ENCODE measurements at places on chromosomes 1 and 21.

DNA sequence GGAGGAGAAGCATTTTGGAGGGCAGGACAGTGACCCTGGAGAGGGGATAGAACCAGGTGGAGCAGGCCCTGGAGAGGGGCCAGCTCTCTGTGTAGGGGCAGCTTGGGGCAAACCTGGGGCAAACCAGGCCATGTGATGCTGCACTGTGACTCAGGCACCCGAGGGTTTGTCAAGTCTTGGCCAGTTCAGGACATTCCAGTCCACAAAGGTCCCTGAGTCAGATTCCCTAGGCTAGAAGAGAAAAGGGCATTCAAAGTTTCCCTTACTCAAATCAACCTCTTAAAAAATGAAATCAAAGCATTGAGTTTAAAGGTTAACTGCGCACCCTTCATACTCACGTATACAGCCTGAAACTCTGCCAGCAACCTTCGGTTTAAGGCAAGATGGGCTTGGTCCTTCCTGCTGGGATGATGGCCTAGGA, 25.2 kb upstream of the PLA2G2C start:
- DNase-seq, result no peak

- no peak for DNase-seq
These were observed 41.7 kb upstream of the DISC1 start for GRCh38 chr1:231584921-231585320.

DNA sequence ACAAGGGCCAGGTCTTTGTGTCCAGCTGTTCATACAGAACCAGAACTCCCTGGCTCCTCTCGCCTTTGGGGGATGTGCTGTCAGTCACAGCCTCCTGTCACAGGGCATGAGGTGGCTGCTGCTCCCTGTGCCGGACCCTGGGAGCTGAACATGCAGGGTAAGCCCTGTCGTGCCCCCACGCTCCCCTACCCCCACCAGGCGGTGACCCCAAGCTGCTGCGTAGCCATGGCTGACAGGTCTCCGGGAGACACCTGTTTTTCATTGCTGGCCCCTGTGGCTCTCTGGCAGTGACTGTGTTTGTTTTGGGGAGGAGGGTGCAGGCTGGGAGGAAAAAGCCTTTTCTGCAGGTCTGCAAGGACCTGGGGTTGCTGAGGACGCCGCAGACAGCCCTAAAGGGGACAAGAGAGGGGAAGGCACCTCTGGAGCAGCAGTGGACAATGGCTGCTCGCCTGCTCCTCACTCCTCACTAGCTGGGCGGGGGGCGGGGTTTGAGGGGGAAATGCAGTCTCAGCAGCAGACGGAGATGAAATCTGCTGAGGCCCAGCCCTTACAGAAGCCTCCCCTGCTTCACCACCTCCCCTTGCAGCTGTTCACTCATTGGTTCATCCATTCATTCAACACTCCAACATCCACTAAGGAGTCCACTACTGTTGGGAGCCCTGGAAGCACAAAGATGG, 81.4 kb downstream of the TRABD2B start:
- DNase-seq, result no peak

GRCh38 chr1:102628109-102628613, 480.2 kb downstream of the COL11A1 start:
- DNase-seq, result no peak

GRCh38 chr1:48944811-48945210, 168.1 kb upstream of the BEND5 start:
- no peak for DNase-seq

GRCh38 chr1:24386241-24386640, 27.3 kb downstream of the STPG1 start:
- DNase-seq, result no peak

All from stimulated activated CD4-positive, alpha-beta T cell treated with anti-CD3 and anti-CD28 coated beads, Interleukin-2, amount 100 ng/mL, for 24 hours (primary cell).